ENCODE measurements at places on chromosomes 3 and 15.

GRCh38 chr3:120659285-120659684 lies 22.8 kb downstream of the HGD start:
- no peak for DNase-seq

DNA sequence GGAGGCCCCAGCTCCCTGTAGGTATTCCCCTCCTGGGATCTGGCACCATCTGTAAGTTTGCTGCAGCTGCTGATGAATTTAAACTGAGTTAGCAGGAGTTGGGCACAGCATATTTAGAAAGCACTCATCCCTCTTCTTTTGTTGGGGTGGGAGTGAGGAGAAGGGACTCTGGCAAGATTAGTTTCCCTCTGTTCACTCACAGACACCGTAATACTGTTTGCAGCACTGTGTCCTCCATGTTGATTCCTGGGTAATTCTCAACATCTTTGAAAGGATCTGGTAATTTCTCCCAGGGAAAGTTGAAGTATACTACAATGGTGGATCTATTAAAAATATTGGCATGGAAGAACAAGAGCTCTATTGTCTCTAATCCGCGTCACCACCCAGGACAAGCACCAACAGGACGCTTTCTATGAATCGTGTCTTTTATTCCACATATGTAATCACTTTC lies 173.3 kb downstream of the RBMS3 start:
- DNase-seq, result no peak

DNA sequence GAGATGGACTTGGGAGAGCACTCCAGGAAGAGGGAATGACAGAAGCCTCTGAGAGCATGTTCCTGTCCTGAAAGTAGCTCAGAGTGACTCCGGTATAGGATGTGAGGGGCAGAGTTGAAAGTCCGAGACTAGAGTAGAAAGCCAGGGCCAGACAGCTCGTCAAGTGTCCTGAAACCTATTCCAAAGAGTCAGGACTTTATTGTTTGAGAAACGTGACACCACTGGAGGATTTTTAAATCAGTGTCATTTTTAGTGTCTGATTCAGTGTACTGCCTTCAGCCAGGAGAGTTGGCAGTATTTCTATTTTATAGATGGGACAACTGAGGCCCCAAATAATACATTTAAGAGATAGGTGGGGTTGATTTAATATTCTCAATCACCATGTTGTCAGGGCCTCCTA lies 1.6 kb upstream of the RBMS3 start:
- DNase-seq, result peak; percentile 23

- DNase-seq, result no peak
Measured at GRCh38 chr3:153003862-153004261, 158.2 kb upstream of the RAP2B start.

GRCh38 chr3:36777424-36778218 lies 13.3 kb upstream of the DCLK3 start:
- no peak for DNase-seq

DNA sequence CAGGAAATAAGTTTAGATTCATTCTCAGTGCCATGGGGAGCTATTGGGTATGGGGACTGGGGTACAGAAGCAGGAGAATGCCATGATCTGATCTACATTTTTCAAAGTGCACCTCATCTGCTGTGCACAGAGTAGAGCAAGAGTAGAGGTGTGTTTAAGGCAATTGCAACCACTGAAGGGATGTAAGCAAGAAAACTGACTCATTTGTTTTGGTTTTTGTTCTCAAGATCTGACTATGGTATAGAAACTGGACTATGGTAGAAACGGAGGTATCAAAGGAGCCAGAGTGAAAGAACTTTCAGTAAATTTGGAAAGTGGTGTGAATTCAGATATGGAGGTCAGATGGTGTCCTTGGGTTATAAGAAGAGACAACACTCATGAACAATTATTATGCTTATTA lies 86.2 kb upstream of the CMSS1 start:
- no peak for DNase-seq

GRCh38 chr3:169170456-169170855 lies 493.1 kb downstream of the MECOM start:
- no peak for DNase-seq
